ENCODE measurements at places on chromosomes 2 and 18. TPM values are rescaled to one million over a fixed set of nuclear protein-coding genes. Genes with fewer than 3 reads are reported as not detected.

DNA sequence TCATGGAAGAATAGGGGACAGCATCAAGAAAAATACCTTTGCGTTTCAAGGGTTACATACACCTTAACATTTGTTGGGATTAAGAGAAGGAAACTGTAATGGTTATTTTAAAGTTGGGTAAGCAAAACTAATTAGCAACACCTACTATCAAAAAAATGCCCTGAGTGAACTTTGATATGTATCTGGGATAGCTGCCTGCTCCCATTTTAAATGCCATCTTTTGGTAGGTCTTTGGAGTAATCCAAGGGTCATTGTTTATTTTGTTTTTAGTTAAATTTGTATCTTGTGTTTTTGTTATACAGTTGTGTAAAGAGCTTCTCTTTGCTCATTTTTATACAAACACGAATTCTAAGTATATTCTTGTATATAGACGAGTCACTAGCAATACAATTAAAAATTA lies 9.9 kb downstream of the PTPN4 start:
- no peak for DNase-seq
- H3K27me3 ChIP-seq = no peaks in the 10 kb centered on the region
- H3K27ac ChIP-seq = no peak overlapping the region
- no peaks in the 10 kb centered on the region for H3K4me1 ChIP-seq
- no peak overlapping the region for H3K4me3 ChIP-seq
- H3K36me3 ChIP-seq = no peaks in the 10 kb centered on the region

DNA sequence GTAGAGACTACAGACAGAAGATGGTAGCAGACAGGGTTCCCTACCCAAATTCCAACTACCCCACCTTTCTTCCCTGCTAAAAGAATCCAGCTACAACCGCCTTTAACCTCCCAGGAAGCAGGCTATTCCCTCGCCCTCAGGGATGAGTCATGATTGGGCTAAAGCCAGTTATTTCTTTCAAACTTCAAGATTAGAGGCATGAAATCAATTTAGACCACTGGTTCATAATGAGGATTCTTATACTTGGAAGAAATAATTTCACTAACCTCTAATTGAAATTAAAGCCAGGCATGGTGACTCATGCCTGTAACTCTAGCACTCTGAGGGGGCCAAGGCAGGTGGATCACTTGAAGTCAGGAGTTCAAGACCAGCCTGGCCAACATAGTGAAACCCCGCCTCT lies 20.0 kb downstream of the TRIP12 start:
- no peak overlapping the region for H3K4me3 ChIP-seq
- peaks cover 19% of the 10 kb centered on the region for H3K36me3 ChIP-seq
- H3K4me1 ChIP-seq = no peaks in the 10 kb centered on the region
- H3K27me3 ChIP-seq = no peaks in the 10 kb centered on the region

CTAGE1 gene
- total RNA-seq = not detected

DNA sequence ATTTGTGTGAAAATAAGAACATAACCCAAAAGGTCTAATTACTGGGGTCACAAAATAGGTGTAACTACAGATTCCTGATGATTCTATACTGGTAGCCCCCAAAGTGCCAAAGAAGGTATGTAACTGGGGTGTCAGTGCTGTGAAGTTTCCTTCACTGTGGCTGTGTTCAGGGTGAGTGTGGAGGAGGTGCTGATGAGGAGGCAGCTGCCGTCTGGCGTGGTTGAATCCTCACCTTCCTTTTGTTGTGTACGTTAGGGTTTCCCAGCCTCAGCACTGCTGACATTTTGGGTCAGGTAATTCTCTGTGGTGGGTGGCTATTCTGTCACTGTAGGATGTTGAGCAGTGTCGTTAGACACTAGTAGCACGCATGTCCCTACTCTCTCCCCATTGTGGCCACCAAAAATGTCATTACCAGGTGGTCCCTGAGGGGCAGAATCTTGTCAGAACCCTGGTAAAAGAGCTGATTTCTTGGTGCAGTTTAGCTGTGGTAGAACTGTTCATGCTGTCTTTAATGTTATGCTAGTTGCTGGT lies 31.5 kb downstream of the ADNP2 start:
- H3K4me3 ChIP-seq = no peak overlapping the region
- no peak overlapping the region for H3K27ac ChIP-seq
- peaks cover 43% of the 10 kb centered on the region for H3K36me3 ChIP-seq

RNF149 gene
- 21.8 TPM for total RNA-seq

DNA sequence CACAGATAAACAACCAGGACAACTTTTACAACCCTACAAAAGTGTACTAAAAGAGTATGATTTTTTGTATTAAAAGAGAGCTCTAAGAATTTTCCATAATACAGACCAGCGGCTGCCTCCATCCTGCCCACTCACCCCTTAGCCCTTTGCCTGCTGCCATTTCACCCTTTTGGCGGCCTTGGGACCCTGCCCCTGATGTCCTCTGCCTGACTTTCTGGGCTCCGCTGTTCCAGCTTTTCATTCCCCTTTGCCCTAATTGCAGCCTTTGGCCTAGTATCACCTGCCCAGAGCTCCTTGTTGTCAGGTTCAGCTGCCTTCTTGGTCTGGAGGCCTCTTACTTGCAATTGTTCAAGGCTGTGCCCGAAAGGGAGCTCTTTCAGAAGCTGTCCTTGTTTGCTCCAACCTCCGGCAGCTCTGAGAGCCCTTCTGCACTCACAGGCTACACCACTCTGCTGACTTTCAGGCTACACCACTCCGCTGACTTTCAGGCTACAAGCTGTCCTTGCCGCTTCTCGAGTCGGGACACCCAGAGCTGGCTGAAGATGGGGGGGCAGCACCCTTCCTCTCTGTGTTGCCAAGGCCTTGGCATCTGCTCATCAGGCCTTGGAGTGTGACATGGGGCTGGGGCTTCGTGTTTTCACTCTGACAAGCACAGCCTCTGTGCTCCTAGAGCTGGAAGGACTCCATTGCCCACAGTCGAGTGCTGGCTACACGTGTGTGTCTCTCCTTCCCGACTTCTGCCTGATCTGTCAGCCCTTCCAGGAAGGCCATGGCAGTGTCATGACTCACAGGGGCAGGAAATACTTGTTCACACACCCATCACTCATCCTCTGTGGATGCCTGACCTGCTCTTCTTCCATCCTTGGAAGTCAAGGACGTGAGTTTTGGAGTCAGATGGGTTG lies 43.1 kb upstream of the HDAC4 start:
- H3K4me3 ChIP-seq = no peak overlapping the region
- no peak for DNase-seq
- H3K27ac ChIP-seq = no peak overlapping the region
- H3K4me1 ChIP-seq = no peaks in the 10 kb centered on the region
- peaks cover 58% of the 10 kb centered on the region for H3K27me3 ChIP-seq
